Fibroblast of skin of back (primary cell): ENCODE measurements at places on chromosomes 1 and 21.

- DNase-seq = no peak
Observed at GRCh38 chr21:31363720-31364119, 19.7 kb upstream of the TIAM1 start.

DNA sequence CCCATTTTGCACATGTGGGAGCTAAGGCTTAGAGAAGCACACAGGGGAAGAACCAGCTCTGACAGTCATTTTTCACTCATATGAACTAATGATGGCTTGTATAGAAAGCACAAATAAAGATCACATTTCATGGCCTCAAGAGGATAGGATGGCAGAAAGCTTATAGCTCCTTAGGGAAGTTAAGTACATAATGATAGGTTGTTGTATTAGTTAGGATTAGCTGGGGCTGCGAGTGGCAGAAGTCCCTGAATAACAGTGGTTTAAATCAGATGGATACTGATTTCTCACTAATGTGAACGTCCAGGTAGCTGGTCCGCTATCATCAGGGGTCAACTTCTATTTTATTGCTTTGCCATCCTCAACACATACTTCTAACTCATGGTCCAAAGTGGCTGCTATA, 284.0 kb downstream of the RPS6KC1 start:
- no peak for DNase-seq

- DNase-seq = no peak
Observed at GRCh38 chr1:39671433-39671792, 494 bp downstream of the NT5C1A start.

DNA sequence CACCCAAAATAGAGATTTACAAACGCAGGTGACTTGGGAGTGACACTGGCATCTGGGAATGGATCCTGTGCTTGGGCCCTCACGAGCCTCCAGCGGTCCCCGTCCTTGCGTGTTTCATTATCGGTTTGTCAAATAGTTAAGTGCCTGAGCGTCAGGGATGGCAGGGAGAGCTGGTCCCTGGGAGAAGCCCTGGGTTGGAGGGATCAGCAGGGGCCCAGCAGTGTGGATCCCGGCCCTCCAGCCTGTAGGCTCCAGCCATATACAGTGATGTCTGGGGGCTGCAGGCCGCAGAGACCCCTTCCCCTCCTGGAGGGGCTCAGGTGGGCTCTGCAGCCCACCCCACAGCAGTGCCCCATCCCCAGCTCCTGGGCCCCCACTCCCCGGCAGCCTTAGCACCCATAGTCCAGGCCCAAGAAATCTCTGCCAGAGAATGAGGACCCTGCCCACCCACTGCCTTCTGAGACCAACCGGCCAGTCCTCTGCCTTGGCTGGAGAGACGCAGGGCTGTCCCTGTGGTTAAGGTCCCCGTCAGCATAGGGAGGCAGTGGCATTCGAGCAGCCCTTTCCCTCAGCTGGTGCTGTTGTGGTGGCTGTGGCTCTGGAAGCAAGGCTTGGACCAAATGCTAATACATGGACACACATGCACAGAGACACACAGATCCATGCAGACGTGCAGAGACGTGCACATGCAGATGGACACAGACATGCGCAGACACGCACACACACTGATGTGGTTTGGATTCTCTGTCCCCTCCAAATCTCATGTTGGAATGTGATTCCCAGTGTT, 2.4 kb upstream of the SLC19A1 start:
- DNase-seq = no peak

- DNase-seq = no peak
Observed at GRCh38 chr1:243572940-243573339, 277.1 kb downstream of the AKT3 start.

- DNase-seq = no peak
Observed at GRCh38 chr1:27316860-27317259, 5.1 kb upstream of the TMEM222 start.

- DNase-seq = no peak
Observed at GRCh38 chr1:14167884-14168283, 430.6 kb upstream of the KAZN start.

- DNase-seq = no peak
Observed at GRCh38 chr21:42690586-42690985, 37.2 kb downstream of the PDE9A start.

- no peak for DNase-seq
Observed at GRCh38 chr21:34700605-34701004, 31.8 kb downstream of the CLIC6 start.

- DNase-seq = no peak
Observed at GRCh38 chr1:115142616-115143015, 53.3 kb upstream of the TSPAN2 start.

DNA sequence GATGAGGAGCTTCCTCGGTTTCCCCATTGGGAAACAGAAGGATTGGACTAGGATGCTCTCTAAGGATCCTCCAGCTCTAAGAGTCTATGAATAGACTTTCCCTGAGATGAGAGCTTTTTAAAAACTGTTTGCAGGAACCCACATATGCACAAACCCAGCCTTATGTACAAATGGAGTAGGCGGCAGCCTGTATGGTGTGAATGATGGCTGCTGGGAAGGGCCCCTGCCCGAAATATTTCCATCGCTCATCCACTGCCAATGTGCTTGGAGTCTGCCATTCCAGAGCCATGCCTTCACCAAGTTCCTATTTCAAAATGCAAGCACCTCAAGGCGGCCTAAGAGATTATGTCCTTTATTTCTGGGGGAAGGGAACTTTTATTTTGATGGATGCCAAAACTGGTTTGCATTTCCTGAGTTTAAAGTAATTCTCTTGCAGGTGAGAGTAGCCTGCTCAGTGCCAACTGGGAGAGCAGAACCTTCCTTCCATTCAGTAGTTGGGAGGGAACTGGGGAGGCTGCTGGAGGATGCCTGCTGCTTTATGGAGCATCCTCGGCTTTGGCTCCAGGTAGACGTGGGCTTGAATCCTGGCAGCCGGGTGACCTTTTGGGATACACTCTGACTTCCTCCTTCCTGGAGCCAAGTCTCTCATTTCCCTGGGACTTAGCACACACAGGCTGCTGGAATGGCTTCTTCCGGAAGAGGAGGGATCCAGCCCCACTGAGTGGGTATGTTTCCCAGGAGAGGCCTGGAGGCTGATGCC, 165.9 kb downstream of the ACTL8 start:
- no peak for DNase-seq

DNA sequence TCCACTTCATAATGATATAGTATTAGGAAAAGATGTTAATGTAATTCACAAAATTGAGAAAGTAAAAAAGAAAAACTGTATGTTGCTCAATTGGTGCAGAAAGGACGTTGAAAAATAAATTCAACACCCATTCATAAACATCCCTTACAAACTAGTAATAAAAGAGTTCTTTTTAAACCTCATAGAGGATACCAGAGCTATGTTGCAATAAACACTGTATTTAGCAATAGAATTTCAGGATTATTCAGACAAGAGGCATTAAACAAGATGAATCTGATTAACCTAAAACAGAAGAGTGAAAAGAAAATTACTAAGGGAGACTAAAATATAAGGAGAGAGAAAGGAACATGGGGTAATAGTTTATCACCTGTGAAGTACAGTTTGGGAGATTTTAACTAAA, 154.8 kb downstream of the NTPCR start:
- DNase-seq = no peak

GRCh38 chr1:84735483-84735882, 45.2 kb upstream of the SSX2IP start:
- DNase-seq = peak; percentile 40

GRCh38 chr1:26697431-26697977, 1.7 kb downstream of the ARID1A start:
- DNase-seq = no peak

GRCh38 chr1:14653461-14653960, 55.0 kb downstream of the KAZN start:
- DNase-seq = no peak

- DNase-seq = peak; percentile 87
Observed at GRCh38 chr1:48047116-48047515, 49.9 kb upstream of the TRABD2B start.

DNA sequence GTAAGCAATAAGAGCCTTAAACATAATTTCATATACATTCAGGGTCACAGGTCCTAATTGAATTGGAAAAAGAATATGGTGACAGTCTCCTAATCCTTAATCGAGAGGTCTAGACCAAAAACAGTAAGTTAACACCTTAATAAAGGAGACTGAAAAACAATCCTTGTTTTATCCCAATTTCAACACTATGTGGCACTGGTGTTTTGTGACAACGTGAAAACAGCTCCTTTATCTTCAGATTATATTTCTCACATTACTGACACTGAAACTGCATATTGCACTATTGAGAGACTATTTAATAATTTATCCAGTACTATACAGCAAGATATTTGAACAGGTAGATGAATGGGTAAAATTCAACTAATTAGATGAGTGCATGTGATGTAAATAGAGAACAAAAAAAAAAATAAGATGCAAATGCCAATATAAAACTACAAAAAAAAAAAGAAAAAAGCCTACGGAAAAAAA, 34.1 kb downstream of the TP53BP2 start:
- DNase-seq = peak; percentile 46

DNA sequence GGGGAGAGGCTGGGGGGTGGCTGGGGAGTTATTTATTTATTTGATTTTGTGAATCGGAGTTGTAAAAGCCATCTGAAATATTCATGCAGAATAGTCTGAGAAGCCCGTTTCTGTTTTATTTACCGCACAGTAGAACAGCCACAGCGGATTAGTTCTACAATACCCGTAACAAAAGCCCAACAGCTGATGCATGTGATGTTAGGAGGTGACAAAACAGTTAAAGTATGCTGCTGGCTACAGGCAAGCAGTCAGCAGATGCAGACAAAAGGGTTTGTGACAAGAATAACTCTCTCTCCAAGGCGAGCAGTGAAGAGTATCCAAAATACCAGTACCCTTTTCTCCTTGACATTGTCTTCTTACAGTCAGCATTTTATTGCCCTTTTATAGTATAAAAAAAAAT, 42.0 kb downstream of the PROX1 start:
- peak; percentile 9 for DNase-seq

- no peak for DNase-seq
Observed at GRCh38 chr1:114467491-114467890, 43.5 kb downstream of the TRIM33 start.

- DNase-seq = no peak
Observed at GRCh38 chr21:42317826-42318746, 2.9 kb upstream of the TFF3 start.

DNA sequence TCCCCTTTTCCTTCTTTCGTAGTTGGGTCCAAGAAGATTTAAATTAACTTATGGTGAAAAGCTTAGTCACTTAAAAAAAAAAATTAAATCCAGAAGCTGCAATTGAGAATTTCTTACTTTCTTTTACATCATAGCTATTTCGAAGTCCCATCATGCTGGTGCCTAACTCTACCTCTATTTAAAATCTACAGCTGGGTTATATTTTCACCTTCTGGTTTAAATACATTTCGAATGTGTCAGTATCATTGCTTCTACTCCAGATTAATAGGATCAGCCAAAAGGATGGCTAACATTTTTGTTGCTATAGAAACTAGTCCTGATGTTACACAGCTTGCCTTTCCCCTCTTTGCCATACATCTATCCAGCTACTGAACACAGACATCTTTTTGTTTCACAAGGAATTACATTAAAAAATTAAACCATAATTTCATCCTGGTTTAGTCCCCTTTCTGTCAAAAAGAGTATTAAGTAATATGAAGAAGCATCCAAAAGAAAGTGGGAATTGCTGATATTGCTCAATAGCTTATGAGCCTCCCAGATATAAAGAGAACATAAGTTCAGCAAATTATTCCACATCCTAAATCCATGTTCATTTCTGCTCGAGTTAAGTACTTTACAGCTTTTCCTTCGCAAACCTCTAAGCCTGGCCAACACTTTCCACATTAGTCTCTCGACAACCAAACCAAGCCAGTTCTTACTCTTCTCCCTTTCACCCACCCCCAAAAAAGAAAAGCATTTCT, 396.7 kb upstream of the DAB1 start:
- DNase-seq = no peak

DNA sequence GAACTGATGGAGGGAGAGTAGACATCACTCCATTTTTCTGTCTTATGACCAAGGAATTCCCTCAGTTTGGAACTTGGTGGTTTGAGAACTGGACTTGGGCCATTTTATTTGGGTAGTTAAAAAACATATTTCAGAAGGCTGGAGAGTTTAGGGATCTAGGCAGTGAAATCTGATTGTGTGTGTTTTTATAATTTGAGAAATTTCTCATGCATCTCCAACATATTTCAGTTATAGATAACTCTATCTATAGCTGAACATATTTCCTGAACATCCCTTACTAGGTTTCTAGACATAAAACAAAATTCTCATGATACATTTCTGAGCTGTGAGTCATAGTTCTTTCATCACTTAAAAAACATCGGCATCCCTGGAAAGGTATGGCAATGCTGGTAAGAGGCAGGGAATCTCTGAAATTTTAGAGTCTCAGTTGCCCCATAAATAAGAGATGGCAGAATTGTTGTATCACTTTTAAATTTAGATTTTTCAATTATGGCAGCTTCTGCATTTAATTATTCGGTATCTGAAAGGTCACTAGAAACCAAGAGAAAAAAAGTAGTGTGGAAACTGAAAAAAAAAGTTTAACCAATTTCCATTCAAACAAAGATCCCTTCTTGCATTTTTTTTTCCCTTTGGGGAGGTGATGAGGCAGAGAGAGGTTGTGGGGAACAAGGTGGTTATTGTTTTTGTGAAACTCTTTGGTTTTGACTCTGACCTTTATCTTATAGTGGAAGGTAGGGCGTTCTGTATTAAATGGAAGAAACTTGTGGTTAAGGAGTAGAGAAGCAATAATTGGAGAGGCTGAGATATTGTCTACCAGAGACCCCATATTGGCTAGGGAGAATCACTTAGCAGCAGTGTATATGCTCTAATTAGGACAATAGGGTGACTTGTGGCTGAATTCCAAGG, 102.9 kb downstream of the FASLG start:
- DNase-seq = peak; percentile 64

GRCh38 chr21:45640888-45641479, 2.5 kb upstream of the PCBP3 start:
- peak; percentile 65 for DNase-seq

- peak; percentile 49 for DNase-seq
Observed at GRCh38 chr1:15740924-15741850, 1.1 kb upstream of the TMEM82 start.

GRCh38 chr1:10943991-10944730, 68.3 kb upstream of the TARDBP start:
- peak; percentile 11 for DNase-seq

GRCh38 chr1:230842801-230843200, 25.5 kb downstream of the C1orf198 start:
- no peak for DNase-seq

GRCh38 chr1:165828669-165829329, 1.4 kb downstream of the UCK2 start:
- DNase-seq = peak; percentile 87

- DNase-seq = no peak
Observed at GRCh38 chr1:116024626-116025025, 48.3 kb downstream of the SLC22A15 start.

DNA sequence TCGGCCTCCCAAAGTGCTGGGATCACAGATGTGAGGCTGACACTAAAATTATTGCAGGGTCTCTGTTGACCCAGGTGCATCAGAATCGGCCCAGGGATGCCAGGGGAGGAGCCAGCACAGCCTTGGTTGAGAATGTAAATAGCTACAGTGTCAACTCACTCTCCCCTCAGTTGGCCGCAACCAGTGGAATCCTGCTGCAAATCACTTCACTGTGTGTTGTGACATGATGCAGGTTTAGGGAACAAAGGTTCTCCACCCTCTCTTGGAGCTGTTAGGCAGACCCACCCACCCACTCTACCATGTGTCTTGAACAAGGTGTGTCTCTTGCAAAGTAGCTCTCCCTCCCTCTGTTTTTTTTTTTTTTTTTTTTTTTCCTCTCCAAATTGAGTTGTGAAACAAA, 60.5 kb upstream of the SOD1 start:
- no peak for DNase-seq

- DNase-seq = no peak
Observed at GRCh38 chr1:78003070-78003746, 1.5 kb upstream of the DNAJB4 start.
